ENCODE measurements at places on chromosomes 1 and 21.

DNA sequence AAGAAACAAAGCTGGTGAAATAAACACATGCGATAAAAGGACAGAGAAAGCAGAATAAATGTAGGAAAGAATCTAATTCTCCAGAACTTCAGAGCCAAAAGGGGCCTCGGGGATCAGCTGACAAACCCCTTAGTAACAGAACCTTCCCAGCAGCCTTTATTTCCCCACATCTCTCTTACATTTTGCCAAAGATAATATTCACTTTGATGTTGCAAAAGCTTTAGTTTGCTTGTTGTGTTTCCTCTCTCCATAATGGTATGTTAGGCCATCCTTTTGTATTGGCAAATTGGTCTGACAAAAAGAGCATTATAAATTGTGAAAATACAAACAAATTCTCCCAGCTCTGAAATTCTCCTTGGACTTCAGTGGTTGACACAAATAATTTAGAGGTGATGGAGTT is 54.9 kb downstream of the OPTC start:
- DNase-seq, result no peak

- DNase-seq, result no peak
Measured at GRCh38 chr1:160078512-160079195, 2.7 kb upstream of the KCNJ9 start.

- DNase-seq, result no peak
Measured at GRCh38 chr1:95180371-95180770, 53.6 kb upstream of the RWDD3 start.

DNA sequence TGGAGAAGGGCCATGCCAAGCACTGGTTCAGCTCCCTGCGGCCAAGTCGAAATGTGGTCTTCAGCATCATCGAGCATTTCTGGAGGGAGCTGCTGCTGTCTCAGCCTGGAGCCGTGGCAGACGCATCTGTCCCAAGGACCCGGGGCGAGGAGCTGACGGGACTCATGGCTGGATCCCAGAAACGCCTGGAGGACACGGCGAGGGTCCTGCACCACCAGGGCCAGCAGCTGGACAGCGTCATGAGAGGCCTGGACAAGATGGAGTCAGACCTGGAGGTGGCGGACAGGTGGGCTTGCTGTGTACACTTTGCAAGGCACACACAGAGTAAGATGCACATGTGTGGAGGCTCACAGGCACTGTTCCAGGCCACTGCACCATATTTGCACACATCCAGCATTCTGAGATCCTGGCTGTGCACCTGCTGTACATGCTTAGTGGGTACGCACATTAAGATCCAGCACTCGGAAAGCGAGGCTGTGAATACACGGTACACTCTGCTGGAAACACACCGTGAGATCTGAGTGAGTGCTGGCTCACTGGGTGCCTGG is 12.8 kb downstream of the SNAP47 start:
- DNase-seq, result no peak

- peak; percentile 61 for DNase-seq
Measured at GRCh38 chr1:155063550-155064110, at the start of gene EFNA4. EFNA4 (plus strand) TSS chr1:155063740; CDS start chr1:155063824, 84 bp downstream.

DNA sequence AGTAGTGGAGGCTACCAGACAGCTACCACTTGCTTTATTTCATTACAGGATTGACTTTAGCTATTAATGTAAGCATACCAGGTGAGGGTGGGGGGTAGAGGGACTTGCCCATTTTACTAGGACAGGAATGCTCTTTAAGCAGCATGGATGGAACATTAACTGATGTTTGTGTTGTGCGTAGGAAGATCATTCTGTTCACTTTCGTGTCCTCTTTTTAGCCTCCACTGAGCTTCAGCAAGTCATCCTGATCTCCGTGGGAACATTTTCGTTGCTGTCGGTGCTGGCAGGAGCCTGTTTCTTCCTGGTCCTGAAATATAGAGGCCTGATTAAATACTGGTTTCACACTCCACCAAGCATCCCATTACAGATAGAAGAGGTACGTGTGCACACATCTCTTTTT is 29.3 kb downstream of the IFNGR2 start:
- DNase-seq, result no peak

DNA sequence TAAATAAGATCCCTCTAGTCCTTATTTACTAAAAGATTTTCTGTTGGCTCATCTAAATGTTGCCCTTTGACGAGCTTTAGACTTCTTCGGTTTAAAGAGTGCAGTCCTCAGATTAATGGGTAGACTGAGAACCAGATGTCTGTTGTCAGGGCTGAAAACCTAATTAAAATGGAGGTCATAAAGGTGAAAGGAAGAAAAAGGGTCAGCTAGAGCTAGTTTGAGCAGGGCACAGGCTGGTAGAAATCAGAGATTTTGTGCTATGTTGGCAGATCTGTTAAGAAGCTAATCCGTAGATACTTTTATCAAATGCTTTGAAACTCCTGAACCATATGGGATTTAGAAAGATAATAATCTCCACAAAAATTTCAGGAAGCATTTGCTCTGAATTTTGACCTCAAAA is 959.0 kb downstream of the PLA2G4A start:
- DNase-seq, result no peak

DNA sequence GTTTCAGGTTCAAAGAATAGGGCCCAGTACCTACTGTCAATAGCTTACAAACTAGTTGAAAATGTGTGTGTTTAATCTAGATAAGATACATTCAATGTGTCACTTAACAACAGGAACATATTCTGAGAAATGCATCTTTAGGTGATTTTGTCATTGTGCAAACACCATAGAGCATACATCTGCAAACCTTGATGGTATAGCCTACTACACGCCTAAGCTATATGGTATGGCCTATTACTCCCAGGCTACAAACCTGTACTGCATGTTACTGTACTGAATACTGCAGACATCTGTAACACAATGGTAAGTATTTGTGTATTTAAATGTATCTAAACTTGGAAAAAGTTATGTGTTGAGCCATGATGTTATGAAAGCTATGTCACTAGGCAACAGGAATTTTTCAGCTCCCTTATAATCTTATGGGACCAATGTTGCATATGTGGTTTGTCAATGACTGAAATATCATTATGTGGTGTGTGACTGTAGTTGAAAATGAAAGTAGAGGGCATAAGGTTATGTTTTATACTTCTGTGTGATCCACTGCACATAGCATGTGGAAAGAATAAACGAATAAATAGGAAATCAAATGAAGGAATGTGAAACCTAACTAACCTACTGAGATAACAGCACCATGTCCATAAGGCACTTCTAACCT is 129.0 kb upstream of the CAMK1G start:
- no peak for DNase-seq

- no peak for DNase-seq
Measured at GRCh38 chr1:181423301-181423918, 59.9 kb upstream of the CACNA1E start.

- DNase-seq, result no peak
Measured at GRCh38 chr1:4551706-4552105, 102.7 kb upstream of the AJAP1 start.

Measured in stimulated activated CD4-positive, alpha-beta T cell treated with anti-CD3 and anti-CD28 coated beads, TNF-alpha, amount 100 ng/mL, for 1 hour (primary cell).